ENCODE measurements at places on chromosomes 4 and X.

GRCh38 chr4:1989533-1990347, 19.0 kb downstream of the NELFA start:
- DNase-seq, result no peak

DNA sequence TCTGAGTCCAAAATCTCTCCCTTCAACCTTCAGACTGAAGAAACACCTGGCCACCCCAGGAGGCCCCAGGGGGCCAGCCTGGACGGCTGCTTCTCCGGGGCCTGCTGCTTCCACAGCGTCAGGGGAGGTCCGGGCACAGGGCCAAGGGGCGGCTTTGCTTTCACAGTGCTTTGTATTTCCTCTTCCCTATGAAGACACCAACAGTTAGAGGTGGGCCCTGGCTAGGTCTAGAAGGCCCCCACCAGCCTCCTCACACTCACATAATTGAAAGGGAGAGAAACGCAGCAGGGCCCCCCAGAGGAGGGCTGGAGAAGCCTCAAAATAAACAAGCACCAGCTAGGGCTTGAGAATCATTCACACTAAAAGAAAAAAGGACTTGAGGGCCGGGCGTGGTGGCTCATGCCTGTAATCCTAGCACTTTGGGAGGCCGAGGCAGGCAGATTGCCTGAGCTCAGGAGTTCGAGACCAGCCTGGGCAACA, 17.8 kb downstream of the SCD5 start:
- DNase-seq, result no peak

GRCh38 chr4:139764182-139764581, 98.6 kb downstream of the MGST2 start:
- no peak for DNase-seq

DNA sequence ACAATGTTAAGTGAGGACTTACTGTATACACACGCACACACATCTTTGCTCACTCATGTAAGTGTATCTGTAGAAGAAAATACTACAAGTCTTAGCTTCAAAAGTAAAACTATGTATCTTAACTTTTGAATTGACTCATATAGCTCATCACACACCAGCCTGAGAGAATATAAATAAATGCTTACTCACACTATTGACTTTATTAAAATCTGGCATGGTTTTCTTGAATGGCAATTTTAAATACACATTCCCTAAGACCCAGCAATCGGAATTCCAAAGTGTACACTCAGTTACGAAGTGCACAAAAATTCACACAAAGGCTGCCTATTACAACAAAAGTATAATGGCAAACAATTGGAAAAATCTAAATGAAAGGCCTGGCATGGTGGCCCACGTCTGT, 2.0 kb downstream of the ERCC6L start:
- DNase-seq, result no peak

- DNase-seq, result no peak
Observed at GRCh38 chrX:129777218-129778030, 2.3 kb upstream of the SASH3 start.

DNA sequence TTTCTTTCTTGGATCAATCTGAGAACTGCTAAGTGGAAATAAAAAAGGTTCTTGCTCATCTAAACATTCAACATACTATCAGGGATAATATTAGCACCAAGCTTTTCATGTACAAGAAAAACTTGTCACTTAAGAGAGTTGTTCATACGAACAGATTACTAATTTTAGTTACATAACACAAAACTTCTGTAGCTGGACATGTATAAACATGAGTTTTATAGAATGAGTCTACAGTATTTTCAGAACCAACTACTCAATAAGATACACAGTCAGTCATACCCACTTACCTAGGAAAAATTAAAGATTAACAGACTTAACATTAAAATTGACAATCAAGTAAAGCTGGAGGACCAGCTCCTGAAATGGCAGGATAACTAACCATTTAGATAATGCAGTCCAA, 540.1 kb upstream of the FAM241A start:
- no peak for DNase-seq
